T-cell (primary cell): ENCODE measurements at places on chromosomes 2 and 18. TPM values are rescaled to one million over a fixed set of nuclear protein-coding genes. Genes with fewer than 3 reads are reported as not detected.

DNA sequence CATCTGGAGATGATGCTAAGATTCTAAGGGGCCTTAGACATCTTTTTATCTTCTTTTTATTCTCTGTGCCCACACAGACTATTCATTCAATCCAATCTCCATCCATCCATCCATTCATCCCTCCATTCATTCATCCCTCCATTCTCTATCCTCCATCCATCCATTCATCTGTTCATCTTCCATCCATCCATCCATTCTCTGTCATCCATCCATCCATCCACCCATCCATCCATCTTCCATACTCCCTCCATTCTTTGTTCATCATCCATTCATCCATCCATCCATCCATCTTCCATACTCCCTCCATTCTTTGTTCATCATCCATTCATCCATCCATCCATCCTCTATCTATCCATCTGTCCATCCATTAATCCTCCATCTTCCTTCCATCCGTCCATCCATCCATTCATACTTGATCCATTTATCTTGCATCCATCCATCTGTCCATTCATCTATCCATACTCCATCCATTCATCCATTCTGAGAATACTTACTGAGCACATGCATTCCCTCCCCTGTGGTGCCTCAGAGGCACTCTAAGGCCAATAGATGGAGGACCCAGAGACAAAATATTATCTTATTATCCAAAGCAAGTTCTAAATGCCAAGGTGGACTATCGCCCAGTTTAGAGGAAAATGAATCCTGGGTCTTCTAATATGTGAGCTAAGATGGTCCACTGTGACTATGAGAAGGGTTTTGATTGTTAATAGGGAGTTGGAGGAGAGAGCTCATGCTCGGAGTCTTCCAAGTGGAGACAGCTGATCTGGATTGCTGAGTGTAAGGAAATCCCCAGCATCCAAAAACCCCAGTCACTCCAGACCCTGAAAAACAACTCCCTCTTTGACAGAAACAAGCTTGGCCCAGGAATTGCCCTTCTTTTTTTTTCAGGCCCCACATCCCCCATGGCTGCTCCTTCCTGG, 152.6 kb upstream of the MYCN start:
- no peak for DNase-seq

Gene MRPS5
- total RNA-seq, result 32.3 TPM

DNA sequence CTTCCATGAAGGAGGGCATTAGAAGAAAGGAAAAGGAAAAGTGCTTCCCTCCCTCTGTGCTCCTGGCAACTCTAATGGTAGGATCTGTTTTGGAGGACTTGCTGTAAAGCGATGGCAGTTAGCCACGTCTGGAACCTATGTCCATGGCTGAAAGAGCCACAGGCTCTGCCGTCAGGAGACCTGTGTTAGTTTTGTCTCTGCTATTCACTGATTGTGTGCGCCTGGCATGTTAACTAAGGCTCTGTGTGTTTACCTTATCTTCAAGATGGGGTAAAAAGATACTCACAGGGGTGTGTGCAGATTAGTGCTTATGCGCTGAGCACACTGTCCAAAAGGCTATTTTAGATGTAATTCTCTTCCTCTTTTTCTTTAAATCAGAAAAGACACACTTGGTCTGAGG, 109.8 kb upstream of the LTBP1 start:
- DNase-seq, result no peak

Gene NEU2
- total RNA-seq, result not detected

Gene GKN1
- not detected for total RNA-seq

DNA sequence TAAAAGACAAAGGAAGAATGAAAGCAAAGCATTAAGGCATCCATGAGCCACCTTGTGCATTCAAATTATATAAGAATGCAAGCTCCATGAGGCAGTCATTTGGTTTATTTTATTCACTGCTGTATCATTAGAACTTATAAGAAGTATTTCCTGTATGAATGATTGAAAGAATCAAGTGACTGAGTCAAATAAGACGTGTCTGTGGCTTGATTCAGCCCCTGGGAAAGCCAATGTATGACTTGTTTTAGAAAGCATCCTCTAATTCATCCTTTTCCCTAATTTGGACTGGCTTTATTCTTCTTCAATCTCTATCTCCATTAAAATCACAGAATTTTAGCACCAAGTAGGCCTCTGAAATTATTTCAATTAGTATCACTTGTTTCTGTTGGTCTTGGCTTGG, 461.1 kb downstream of the LPIN1 start:
- no peak for DNase-seq

DNA sequence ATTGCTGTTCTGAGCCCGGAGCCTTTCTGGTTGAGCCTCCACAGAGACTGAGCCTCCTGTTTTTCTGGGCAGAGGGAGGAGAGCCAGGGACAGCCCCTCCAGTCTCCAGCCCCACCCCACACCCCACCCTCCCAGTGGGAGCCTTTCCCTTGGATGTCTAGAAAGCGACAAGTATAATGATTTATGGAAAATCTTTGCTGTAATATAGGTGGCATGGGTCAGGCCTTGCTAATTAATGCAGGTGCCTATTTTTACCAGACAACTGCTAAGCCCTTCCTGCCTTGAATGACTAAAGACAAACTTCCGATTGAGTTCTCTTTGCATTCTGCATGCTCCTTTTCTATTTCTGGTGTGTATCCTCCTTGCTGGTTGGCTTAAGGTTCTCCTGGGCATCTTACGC, 43.1 kb downstream of the MERTK start:
- DNase-seq, result no peak

Gene CFAP65
- total RNA-seq, result not detected

- DNase-seq, result no peak
Observed at GRCh38 chr2:98749066-98749450, 18.1 kb upstream of the MGAT4A start.

Gene KCNJ13
- not detected for total RNA-seq

- DNase-seq, result no peak
Observed at GRCh38 chr2:120650022-120650644, 85.5 kb upstream of the GLI2 start.

Gene C1QL2
- total RNA-seq, result not detected

DNA sequence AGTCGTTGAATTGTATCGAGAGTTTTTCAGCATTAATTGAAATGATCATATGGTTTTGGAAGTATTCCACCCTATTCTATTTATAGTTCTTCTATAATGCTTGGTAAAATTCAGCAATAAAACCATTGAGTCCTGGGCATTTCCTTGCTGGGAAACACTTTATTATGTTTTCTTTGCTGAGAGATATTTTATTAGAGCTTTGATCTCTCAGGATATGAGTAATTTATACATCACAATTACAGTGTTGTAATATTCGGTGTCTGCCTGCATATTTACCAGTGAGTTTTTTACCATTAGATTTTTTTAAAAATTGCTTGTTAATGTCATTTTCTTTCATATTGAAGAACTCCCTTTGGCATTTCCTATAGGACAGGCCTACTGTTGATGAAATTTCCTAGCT, 402.7 kb upstream of the FSIP2 start:
- no peak for DNase-seq

DNA sequence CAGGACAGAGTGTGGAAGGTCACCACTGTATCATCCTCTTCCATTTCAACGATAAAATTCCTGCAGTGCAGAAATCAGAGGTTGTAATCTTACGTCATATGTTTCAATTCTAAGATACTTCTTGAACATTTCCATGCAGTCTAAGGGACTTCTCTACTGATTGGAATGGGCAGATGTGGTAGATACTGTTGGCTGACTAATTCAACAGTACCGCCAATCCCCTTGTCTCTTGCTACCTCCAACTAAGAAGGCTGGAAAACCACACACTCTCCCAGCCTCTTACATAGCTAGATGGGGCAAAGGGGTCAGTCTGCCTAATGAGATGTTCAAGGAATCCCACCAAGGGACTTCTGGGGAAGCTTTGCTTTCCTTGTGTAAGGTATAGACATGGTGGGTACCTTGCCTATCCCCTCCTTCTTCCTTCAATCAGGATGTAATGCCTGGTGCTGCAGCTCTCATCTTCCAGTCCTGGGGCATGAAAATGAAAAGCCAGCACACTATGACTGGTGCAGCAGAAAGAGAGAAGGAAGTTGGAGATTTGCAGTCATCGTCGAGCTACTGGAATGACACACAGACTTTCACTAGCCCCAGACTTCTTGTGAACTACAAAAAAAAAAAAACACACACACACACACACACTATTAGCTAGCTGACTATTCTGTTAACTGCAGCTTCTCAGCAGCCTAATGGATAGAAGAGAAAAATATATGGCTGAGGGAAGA, 84.1 kb downstream of the ALPK2 start:
- DNase-seq, result no peak

Gene CSRNP3
- not detected for total RNA-seq

- DNase-seq, result no peak
Observed at GRCh38 chr2:173750353-173750801, 214.8 kb downstream of the SP3 start.

DNA sequence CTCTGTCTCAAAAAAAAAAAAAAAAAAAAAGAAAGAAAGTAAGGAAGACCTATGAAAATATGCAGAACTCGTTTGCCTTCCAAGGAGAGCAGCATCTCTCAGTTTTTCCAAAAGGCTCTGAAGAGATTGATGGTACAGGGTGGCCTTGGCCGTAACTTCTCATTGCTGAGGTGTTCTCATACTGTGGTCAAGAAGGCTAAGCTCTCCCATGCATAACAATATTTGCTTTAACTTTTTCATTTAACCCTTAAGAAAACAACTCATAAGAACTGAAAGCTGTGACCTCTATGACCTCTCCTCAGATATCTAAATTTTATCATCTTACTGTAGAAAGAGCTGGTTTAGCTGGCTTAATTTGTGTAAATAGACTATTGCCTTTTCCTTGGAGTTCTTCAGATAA, 37.1 kb upstream of the GATA6 start:
- DNase-seq, result no peak

- DNase-seq, result no peak
Observed at GRCh38 chr18:5705393-5705792, 161.6 kb upstream of the EPB41L3 start.

- DNase-seq, result no peak
Observed at GRCh38 chr2:11768946-11769345, 22.5 kb downstream of the LPIN1 start.

- no peak for DNase-seq
Observed at GRCh38 chr18:57660961-57661360, 39.3 kb upstream of the NARS1 start.

GRCh38 chr2:38734299-38735058, 16.7 kb downstream of the SRSF7 start:
- DNase-seq, result no peak

Gene SLC35F6
- 17.6 TPM for total RNA-seq

DNA sequence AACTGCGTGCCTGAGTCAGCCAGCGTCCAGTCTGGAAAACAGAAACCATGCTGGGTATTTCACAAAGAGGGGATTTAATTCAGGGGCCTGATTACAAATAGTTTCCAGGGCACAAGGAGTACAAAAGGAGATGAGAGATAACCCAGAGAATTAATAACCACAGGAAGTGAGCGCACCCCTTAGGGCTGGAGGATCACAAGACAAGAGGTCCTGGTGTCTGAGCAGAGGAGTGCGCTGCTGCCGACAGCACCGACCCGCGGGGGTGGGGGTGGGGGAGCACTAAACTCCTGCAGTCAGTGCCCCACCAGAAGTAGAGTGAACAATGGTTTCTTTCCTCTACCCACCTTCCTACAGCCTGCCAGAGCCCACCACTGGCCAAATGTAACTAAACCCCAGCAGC, 20.8 kb upstream of the MAL start:
- DNase-seq, result no peak
